ENCODE measurements at places on chromosomes 5 and 9. TPM values are rescaled to one million over a fixed set of nuclear protein-coding genes. Genes with fewer than 3 reads are reported as not detected.

Gene TMEM8B
- total RNA-seq = 7.5 TPM

Gene FREM1
- 3.1 TPM for total RNA-seq

- no peak for DNase-seq
Observed at GRCh38 chr9:127507751-127508648, 56.7 kb downstream of the LRSAM1 start.

- no peak for DNase-seq
Observed at GRCh38 chr9:108003526-108003925, 514.0 kb upstream of the KLF4 start.

DNA sequence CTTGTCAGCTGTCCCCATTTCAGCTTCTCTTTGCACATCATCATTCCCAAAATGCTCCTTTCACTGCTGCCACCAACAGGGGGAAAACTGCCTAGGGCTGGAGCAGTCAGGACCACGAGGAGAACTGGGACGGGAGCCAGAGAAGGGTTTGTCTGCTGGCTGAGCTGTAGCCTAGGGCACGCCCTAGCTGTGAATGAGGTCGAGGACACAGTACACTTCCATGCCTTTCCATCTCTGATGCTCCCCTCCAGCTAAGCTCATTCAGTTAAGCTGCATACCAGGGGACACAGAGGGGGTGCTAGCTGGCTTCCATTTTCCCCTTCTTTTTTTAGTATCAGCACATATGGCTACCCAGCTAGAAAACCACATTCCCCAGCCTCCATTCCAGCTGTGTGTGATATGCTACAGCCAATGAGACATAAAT is 64.7 kb downstream of the STK10 start:
- peak; percentile 51 for DNase-seq

DNA sequence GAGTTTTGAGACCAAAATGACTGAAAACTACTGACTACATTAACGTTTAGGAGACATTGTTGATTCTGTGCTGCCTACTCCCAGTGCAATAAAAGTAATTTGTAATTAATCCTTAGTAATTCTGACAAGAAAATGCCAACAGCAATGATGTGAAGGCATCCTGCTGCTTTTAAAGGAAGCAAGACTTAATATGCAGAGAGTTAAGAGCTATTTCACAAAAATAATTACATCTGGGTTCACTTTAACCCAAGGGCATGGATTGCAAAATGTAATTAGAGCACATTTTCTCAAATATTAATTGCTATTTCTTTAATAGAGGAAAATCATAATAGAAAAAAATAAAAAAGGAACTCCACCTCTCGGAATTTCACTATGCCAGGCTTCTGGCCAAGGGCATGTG is 22.7 kb upstream of the TNFSF8 start:
- DNase-seq = no peak

All from GM23338 (cell line).